ENCODE measurements at places on chromosomes 6 and 20. TPM values are rescaled to one million over a fixed set of nuclear protein-coding genes. Genes with fewer than 3 reads are reported as not detected.

- no peak overlapping the region for H3K27ac ChIP-seq
- H3K4me1 ChIP-seq = no peaks in the 10 kb centered on the region
- DNase-seq = no peak
- H3K36me3 ChIP-seq = no peaks in the 10 kb centered on the region
Measured at GRCh38 chr20:4261333-4262284, 246.3 kb upstream of the RNF24 start.

- no peaks in the 10 kb centered on the region for H3K27me3 ChIP-seq
- no peaks in the 10 kb centered on the region for H3K4me1 ChIP-seq
- no peak overlapping the region for H3K27ac ChIP-seq
- H3K4me3 ChIP-seq = no peak overlapping the region
Measured at GRCh38 chr20:15378151-15378550, 1040.7 kb upstream of the FLRT3 start.

GRCh38 chr6:86825436-86825835, 111.9 kb upstream of the HTR1E start:
- no peak overlapping the region for H3K27ac ChIP-seq
- H3K4me3 ChIP-seq = no peak overlapping the region
- DNase-seq = no peak

DNA sequence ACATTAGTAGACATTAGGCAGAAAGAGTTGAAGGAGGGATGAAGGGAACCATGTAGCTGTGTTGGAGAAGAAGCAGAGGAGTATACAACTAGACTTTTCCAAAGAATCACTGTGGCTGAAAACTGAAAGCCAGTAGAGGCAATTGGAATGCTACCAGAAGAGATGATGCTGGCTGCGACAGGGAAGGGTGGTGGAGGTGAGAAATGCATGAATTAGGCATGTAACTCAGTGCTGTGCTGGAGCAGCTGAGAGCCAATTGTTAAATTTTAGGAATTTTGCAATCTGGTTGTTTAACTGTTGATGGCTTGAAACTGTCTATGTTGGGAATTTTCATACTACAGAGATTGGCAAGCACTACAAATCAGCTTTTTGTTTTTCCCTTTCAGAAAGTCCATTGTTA, 35.8 kb upstream of the SIRPG start:
- H3K4me1 ChIP-seq = no peaks in the 10 kb centered on the region
- no peak overlapping the region for H3K27ac ChIP-seq
- H3K4me3 ChIP-seq = no peak overlapping the region
- H3K36me3 ChIP-seq = no peaks in the 10 kb centered on the region

DNA sequence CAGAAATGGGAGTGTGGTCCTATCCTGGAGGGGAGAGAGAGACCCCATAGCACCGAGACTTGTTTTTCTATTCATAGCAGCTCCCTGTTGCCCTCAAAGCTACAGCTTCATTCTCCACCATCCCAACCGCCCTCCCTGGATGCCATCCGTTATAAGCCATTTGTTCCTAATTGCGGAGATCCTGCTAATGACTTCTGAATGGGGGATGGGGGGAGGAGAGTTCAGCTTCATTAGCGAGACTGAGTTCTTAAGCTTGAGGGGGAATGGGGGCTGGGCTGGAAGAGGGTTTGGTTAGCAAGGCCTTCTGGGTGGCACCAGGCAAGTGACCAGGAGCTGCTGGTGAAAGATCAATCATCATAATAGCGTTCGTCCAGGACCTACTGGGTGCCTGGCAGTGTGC, 27.1 kb downstream of the FOXP4 start:
- peaks cover 10% of the 10 kb centered on the region for H3K4me1 ChIP-seq
- no peak overlapping the region for H3K27ac ChIP-seq
- no peaks in the 10 kb centered on the region for H3K27me3 ChIP-seq
- DNase-seq = no peak

- no peak overlapping the region for H3K4me3 ChIP-seq
- H3K27ac ChIP-seq = peak overlapping the region; percentile 81
- no peaks in the 10 kb centered on the region for H3K36me3 ChIP-seq
- H3K4me1 ChIP-seq = no peaks in the 10 kb centered on the region
- DNase-seq = no peak
Measured at GRCh38 chr6:69937402-69938136, 71.2 kb downstream of the COL19A1 start.

DNA sequence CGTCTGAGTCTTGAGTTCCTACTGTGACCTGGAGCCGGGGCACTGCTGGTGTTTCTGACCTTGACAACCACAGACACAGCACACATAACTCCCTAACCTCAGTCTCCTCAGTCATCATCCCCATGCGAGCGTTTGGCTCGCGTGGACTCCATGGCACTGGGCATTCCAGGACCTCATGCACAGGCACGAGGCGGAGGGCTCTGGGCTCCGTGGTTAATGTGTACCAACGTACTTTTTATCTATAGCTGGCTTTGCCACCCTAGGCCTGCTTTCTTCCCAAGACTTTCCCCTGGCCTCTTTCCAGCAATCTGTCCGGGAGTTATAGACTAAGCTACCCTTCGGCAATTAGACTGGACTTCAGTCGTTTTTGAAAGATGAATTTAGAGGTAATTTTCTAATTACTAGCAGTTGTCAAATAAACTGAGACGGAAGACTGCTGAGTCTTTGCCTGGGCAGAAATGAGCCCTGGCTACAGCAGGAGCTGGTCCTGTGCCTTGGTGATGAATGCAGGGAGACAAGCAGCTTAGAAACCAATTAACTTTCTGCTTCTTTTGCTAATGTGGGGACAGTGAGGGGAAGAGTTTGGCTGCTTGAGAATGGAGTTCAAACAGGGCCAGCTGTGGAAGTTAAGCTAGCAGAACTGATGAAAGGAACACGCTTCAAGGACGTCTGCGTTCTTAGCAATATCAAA, 16.1 kb upstream of the CTCFL start:
- H3K4me1 ChIP-seq = no peaks in the 10 kb centered on the region
- H3K4me3 ChIP-seq = no peak overlapping the region
- DNase-seq = no peak
- H3K27me3 ChIP-seq = peaks cover 4% of the 10 kb centered on the region
- no peak overlapping the region for H3K27ac ChIP-seq
- H3K36me3 ChIP-seq = no peaks in the 10 kb centered on the region

GRCh38 chr6:111445861-111446267, 37.2 kb downstream of the REV3L start:
- DNase-seq = no peak
- H3K36me3 ChIP-seq = no peaks in the 10 kb centered on the region
- no peak overlapping the region for H3K27ac ChIP-seq

GRCh38 chr20:14634665-14635064, 297.3 kb upstream of the FLRT3 start:
- no peak overlapping the region for H3K4me3 ChIP-seq
- no peaks in the 10 kb centered on the region for H3K36me3 ChIP-seq
- DNase-seq = no peak
- no peaks in the 10 kb centered on the region for H3K27me3 ChIP-seq
- H3K4me1 ChIP-seq = no peaks in the 10 kb centered on the region

DNA sequence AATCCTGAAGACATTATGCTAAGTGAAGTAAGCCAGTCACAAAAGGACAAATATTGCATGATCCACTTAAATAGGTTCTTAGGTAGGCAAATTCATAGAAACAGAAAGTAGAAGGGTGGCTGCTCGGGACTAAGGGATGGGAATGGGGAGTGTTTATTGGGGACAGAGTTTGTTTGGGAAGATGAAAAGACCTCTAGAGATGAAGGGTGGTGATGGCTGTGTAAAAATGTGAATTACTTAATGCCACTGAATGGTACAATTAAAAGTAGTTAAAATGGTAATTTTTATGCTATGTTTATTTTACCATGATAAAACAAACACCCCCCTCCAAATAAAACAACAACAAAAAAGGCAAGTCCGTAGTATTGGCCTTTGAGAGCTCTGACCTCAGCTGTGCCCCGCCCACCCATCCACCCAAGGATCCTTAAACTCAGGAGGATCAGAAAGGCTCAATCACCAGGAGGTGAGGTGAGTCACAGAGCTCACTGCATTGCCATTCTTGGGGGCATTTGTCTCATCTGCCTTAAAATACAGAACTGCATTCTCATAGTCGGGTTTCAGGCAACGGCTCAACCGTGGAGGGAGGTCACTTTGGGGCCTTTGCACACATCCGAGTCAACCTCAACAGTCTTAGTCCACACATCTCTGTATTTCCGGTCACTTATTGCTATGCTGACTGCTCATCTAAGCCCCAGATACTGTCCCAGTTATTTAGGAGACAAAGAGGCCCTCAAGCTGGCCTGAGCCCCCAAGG, 96.7 kb downstream of the SLC22A23 start:
- no peaks in the 10 kb centered on the region for H3K36me3 ChIP-seq
- H3K27ac ChIP-seq = no peak overlapping the region
- DNase-seq = no peak
- H3K27me3 ChIP-seq = no peaks in the 10 kb centered on the region

DNA sequence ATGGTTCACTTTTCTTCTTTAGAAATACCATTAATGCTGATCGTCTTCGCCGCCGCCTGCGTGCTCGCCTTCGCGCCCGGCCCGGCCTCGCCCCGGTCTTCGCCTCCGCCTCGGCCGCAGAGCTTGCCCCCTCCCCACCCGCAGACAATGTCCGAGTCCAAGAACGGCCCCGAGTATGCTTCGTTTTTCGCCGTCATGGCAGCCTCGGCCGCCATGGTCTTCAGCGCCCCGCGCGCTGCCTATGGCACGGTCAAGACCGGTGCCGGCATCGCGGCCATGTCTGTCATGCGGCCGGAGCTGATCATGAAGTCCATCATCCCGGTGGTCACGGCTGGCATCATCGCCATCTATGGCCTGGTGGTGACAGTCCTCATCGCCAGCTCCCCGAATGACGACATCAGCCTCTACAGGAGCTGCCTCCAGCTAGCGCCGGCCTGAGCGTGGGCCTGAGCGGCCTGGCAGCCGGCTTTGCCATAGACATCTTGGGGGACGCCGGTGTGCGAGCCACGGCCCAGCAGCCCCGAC, 4.8 kb upstream of the PRPH2 start:
- H3K36me3 ChIP-seq = no peaks in the 10 kb centered on the region
- H3K4me1 ChIP-seq = no peaks in the 10 kb centered on the region
- H3K4me3 ChIP-seq = peak overlapping the region; percentile 61
- peak overlapping the region; percentile 81 for H3K27ac ChIP-seq

DNA sequence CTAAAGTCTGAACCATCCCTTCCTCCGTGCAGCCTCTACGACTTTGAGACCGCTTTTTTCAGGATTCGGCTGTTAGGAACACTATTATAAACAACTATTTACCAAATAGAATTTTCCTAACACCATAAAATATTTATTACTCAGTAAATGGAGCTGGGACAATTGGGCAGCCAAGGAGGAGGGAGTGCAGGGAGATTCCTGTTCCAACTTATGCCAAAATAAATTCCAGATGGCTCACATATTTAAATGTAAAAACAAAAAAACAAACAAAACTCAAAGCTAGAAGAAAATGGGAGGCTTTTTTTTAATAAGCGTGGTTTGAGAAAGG, 48.1 kb downstream of the TCP11 start:
- H3K4me3 ChIP-seq = no peak overlapping the region
- DNase-seq = no peak
- H3K4me1 ChIP-seq = peaks cover 2% of the 10 kb centered on the region
- no peaks in the 10 kb centered on the region for H3K36me3 ChIP-seq

- H3K27ac ChIP-seq = no peak overlapping the region
- H3K4me1 ChIP-seq = no peaks in the 10 kb centered on the region
- H3K4me3 ChIP-seq = peak overlapping the region; percentile 7
- peak; percentile 34 for DNase-seq
- no peaks in the 10 kb centered on the region for H3K36me3 ChIP-seq
Measured at GRCh38 chr20:62739581-62740285, 31.1 kb downstream of the NTSR1 start.

- no peaks in the 10 kb centered on the region for H3K27me3 ChIP-seq
- no peaks in the 10 kb centered on the region for H3K36me3 ChIP-seq
- H3K27ac ChIP-seq = no peak overlapping the region
- H3K4me3 ChIP-seq = no peak overlapping the region
Measured at GRCh38 chr6:52310932-52311331, 26.4 kb upstream of the MCM3 start.

- H3K4me1 ChIP-seq = no peaks in the 10 kb centered on the region
- no peak overlapping the region for H3K27ac ChIP-seq
- no peak overlapping the region for H3K4me3 ChIP-seq
Measured at GRCh38 chr6:168480481-168480880, 39.5 kb downstream of the SMOC2 start.

- H3K4me1 ChIP-seq = no peaks in the 10 kb centered on the region
- H3K27ac ChIP-seq = no peak overlapping the region
- no peak for DNase-seq
Measured at GRCh38 chr20:54231036-54231435, 23.1 kb downstream of the PFDN4 start.

DNA sequence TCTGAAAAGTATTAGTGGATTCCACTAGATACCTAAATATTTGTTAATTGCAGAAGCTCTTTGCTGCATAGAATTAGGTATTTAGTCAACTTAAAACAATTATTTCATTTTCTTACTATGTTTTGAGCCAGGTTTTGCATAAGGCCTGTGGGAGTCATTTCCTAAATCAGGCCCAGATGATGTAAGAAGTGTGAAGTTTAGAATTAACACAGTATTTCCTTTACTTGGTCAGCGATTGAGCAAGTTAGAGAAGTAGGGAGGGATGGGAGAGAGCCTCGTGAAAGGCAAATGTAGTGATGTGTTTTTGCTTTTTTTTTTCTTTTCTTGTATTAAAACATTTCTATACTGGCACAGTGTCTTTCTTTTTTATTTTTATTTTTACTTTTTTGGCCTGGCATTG, 711.1 kb downstream of the HDGFL1 start:
- no peaks in the 10 kb centered on the region for H3K36me3 ChIP-seq
- H3K4me3 ChIP-seq = no peak overlapping the region
- no peak for DNase-seq
- no peaks in the 10 kb centered on the region for H3K27me3 ChIP-seq

DNA sequence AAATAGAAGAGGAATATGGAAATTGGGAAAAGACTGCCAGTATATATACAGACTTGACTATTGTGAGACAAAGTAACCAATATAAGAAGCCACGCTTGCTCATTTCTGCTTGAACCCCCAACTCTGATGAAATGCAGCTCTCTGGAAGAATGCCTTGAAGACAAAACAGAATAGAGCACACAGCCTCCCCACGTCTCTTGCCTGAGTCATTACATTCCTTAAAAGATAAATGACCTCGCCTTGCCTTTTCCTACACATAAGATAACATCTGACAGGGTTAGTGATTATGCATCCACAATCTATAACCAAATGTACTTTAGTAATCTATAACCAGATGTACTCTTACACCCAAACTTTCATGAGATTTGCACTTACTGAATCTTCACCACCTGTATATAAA, 141.1 kb upstream of the EEF1E1 start:
- H3K36me3 ChIP-seq = no peaks in the 10 kb centered on the region
- no peak overlapping the region for H3K27ac ChIP-seq
- DNase-seq = no peak
- H3K4me1 ChIP-seq = no peaks in the 10 kb centered on the region
- no peaks in the 10 kb centered on the region for H3K27me3 ChIP-seq

- H3K27me3 ChIP-seq = no peaks in the 10 kb centered on the region
- no peak overlapping the region for H3K4me3 ChIP-seq
- H3K4me1 ChIP-seq = no peaks in the 10 kb centered on the region
- DNase-seq = no peak
- no peak overlapping the region for H3K27ac ChIP-seq
- H3K36me3 ChIP-seq = no peaks in the 10 kb centered on the region
Measured at GRCh38 chr6:73104921-73105320, 120.4 kb downstream of the KHDC1L start.

- H3K4me3 ChIP-seq = no peak overlapping the region
- peaks cover 15% of the 10 kb centered on the region for H3K4me1 ChIP-seq
- DNase-seq = no peak
- no peak overlapping the region for H3K27ac ChIP-seq
Measured at GRCh38 chr20:63175038-63175895, 40.7 kb downstream of the YTHDF1 start.

Gene ZBTB46
- 10.7 TPM for total RNA-seq

Gene TUBB1
- not detected for total RNA-seq

Gene UST
- 28.8 TPM for total RNA-seq

Gene IL17A
- not detected for total RNA-seq

Gene OARD1
- 17.0 TPM for total RNA-seq

Gene OSTM1
- total RNA-seq = 27.1 TPM

Gene SPATS1
- total RNA-seq = not detected

Gene LST1
- 8.8 TPM for total RNA-seq

Gene ZNF133
- total RNA-seq = 37.5 TPM

Gene TFEB
- total RNA-seq = 18.4 TPM

Gene PROKR2
- total RNA-seq = not detected

Data from breast epithelium (tissue), 4 donors.